ENCODE measurements at places on chromosomes 3 and 15.

GRCh38 chr3:30397030-30397429 lies 209.4 kb upstream of the TGFBR2 start:
- DNase-seq: no peak

- DNase-seq: no peak
Observed at GRCh38 chr15:94749811-94750617, 518.7 kb downstream of the MCTP2 start.

- DNase-seq: no peak
Observed at GRCh38 chr3:84836961-84837360, 121.8 kb upstream of the CADM2 start.

DNA sequence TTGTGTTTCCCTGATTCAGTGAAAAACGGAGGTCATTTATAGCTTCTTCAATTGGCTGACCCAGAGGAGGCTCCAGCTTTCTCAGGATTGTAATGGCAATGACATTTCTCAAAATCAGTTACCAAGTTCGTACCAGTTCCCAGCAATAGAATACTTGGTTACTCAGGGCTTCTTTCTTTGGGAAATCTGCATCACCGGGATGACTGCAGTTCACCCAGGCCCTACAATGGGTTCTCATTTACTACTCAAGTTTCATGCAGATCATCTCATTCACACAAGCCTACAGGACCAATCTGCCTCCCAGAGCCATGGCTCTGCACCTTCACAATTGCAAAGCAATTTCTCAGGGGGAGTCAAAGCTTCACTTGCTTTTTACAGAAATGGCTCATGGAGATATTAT lies 109.6 kb downstream of the FHIT start:
- no peak for DNase-seq

- peak; percentile 4 for DNase-seq
Observed at GRCh38 chr15:85168642-85169173, 187.1 kb downstream of the PDE8A start.

GRCh38 chr3:172270557-172271166 lies 177.6 kb downstream of the GHSR start:
- no peak for DNase-seq

DNA sequence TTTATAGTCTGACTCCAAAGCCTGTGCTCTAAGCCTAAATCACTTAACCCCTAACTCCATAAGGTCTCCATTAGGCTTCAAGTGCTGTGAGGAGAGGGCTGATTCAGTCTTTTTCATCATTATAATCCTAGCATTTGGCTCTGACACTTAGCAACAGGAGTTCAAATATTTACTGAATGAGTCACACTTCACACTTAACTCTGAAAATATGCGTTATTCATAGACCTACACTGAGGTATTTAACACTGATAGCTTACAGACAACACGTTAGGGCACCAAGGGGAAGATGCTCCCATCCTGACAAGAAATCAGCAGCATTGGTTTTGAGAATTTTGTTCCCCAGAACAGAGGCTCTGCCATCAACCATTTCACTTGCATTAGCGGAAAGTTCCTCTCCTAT lies 53.5 kb downstream of the MSL2 start:
- no peak for DNase-seq

- peak; percentile 5 for DNase-seq
Observed at GRCh38 chr3:182979674-182980191, 605 bp downstream of the DCUN1D1 start.

DNA sequence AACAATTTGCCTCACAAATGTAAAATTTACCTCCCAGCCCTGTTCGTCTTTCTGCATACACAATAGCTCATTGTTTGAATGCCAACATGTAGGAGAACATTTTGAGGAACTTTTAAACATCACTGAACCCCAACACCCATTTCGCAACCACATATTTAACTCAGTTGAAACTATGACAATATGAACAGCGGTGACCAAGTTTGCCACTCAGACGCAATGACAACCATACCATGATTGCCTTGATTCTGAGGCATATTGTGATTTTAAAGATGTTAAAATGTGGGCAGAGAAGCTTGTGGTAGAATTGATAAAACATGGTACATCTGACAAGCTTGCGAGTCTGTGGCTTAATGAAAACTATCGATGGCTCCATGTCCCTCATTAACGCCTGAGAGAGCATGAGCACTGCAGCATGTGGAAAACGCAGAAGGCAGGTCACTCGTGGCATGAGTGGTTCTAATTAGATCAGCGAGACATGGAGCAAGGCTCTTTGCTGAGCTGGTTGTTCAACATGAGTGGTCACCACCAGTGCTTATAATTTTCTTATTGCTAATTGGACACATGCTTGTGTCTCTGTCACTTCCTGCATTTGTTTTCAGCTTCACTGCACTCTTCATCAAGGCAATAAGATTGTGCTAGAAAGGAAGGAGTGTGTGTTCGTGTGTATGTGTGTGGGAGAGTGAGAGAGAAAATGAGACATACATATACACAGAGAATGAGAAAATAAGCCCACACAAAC lies 116.8 kb downstream of the CHST2 start:
- no peak for DNase-seq

DNA sequence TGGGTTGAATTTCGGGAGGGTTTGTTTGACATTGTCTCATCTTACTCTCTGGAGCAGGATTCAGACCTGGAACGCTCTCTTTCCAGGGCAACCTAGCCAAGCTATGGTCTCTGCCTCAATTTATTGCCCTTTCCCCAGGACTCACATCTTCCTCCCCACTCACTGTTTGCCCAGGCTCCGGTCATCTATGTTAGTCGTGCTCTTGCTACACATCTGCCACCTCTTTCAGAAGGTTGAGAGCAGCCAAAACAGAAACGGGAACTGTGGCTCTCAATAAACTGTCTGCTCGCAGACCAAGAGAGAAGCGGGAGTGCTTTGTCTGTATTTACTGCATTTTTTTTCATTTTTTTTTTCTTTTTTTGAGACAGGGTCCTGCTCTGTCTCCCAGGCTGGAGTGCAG lies 81.6 kb downstream of the ST6GAL1 start:
- no peak for DNase-seq

DNA sequence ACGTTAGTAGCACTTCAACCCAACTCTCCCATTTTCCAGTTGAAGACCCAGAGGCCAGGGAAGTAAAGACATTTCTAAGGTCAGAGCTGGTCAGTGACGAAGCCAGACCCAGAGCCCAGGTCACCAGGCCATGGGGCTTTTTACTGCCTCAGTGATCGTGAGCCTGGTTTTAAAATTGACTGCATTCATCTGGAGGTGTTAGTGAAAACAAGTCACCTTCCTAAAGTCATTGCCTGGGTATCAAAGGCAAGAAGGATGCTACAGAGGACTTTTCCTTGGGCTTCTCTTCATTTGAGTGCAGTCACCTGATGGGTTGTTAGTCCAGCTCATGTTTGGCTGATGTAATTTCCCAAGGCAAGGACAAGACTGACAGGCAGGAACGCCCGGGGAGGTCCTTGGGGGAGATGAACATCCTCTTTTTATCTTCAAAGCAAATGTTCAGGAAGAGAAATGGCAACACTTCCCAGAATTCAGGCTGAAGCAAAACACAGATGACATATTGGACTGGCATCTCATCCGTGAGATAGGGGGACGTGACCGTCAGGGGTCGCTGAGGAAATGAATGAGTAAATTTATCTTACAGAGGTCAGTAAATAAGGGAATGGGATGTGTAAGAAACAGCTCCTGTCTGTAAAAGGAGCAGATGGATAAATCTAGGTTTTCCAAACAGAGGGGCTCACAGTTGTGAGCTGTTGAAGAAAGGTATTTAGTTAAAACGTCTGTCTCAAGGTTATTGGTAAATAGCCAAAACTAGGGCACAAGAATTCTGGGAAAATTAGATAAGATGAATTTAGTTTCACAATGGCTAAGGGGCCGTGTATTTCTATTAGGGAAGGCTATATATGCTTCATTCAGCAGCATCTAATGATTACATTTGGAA lies 201.2 kb downstream of the OPA1 start:
- DNase-seq: no peak

GRCh38 chr3:10357592-10358308 lies 36.8 kb upstream of the SEC13 start:
- no peak for DNase-seq

- no peak for DNase-seq
Observed at GRCh38 chr15:101566748-101567488, 77.4 kb upstream of the PCSK6 start.

GRCh38 chr15:34914317-34914716 lies 55.2 kb downstream of the AQR start:
- DNase-seq: no peak

DNA sequence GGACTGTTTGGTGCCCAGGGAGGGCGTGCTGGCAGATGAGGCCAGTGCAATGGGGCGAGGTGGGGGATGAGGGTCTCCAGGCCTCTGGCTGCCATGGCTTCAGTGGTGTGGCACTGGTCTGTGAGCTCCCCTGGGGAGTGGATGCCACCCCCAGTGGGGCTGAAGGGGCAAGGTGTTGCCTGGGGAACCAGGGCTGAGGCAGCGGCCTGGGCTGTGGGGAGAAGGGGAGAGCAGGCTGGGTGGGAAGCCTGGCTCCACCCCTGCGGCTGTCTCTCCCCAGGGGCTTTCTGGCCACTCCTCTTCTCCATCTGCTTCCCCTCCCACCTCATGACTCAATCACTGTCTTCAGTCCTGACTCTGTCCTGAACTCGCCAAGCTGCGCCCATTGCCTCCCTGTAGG lies 88.4 kb upstream of the TLE3 start:
- no peak for DNase-seq

DNA sequence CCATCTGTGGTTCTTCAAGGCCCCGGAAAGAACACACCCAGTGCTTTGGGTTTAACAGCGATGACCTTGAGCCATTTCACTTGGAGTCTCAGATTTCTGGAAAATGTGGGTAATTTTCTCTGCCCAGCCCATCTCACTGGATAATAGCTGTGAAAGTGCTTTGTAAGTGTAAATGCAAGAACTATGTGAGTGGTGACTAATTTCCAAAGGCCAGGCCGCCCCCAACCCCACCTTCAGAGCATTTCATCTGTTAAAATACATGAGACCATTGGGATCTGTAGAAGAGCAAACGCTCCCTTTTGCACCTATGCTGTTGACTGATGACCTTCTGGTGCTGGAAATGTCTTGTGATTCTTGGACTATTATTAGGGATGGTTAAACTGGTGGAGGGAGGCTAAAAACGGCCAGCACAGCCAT lies 196.8 kb upstream of the LPP start:
- DNase-seq: no peak

DNA sequence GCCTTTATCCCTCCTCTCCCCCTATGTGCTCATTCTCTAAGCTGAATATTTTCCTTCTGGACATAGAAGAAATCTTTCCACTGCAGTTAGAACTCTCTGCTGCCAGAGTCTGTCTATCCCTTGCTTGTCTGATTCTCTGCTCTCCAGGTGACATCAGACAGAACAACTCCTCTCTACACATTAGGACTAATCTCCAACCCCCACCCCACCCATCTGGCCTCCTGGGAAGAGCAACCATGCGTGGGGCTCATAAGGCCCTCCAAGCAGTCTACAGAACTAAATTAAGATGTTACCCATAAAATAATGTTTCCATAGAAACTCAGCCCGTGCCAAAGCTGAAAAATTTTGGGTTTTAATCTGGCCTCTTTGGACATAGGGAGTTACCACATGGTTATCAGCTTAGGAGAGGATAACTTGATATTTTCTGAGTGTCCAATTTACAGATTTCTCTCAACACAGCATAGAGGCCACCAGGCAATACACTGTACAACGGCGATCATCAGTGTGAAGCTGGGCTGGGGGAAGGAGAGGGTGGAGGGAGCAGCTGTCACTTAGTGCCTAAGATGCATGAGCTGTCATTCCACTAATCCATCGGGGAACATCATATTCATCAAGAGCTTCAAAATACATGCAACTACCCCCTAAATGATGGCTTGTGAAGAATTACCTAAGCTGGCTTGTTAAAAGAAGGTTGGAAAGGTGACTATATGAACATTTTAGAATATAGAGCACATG lies 199.4 kb downstream of the CLSTN2 start:
- no peak for DNase-seq

DNA sequence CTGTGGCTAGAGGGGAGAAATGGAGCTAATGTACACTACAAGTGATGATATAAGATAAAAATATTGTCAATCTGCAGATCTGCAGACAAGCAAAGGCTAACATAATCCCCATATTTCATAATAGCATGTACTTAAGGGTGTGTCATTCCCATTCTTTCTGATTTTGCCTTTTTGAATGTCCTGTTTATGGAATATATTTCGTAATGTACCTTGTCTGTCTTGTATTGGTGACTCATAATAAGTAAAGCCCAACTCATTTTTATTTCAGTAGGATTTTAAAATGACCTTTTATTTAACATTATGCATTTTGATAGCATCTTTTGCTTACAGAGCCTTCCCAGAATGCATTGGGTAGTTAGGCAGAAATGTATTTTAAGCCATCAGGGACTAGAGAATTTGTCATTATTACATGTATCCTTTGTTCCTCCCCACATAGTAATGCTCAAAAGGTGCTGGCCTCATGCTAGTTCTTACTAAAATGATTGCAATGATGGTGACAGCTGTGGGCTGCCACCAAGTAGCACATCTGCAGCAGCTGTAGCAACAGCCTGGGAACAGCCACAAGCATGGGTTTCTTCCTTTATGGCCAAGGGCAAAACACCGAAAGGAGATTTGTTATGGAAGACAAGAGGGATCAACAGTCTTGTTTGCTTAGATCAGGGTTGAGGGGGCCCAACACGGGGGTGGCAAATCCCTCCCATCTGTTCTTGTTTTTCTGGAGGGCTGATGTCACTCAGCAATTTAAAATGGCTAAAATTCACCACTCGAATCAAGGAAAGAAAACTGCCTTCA lies 188.5 kb downstream of the CADPS start:
- DNase-seq: no peak

DNA sequence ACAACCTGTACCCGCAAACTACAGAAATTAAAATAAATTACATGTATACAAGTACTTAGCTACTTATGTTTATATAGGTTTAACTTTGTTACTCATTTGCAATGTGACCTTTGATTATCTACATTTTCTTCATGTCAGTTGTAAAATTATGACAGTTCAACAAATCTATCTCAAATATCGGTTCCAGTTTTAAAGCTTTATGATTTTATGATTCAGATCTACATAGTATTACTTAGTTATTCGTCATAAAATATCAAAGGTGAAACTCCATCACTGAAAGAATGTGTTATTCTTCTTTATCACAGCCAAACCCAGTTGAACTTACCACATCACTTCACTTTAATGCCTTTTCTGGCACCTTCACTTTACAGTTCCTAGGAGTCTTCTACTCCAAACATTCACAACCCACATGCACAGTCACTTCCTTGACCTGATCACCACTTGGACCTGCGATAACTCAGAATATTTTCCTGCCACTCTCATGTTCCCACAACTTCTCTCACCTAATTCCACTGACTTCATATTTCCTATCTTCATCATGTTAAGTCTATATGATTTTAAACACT lies 47.2 kb downstream of the SLITRK3 start:
- DNase-seq: no peak

All from activated CD8-positive, alpha-beta memory T cell treated with anti-CD3 and anti-CD28 coated beads for 48 hours (primary cell).